ENCODE measurements at places on chromosomes 1 and 21.

GRCh38 chr1:28509705-28510272 lies 3.9 kb downstream of the RCC1 start:
- DNase-seq, result no peak

- DNase-seq, result no peak
Measured at GRCh38 chr1:158274797-158275196, 14.9 kb upstream of the CD1C start.

GRCh38 chr1:159826441-159827101 lies at the start of gene SLAMF8:
Gene SLAMF8, plus strand, starts transcription at chr1:159826873. Its CDS starts 26 bp downstream, at chr1:159826899.
- DNase-seq, result peak; percentile 68

DNA sequence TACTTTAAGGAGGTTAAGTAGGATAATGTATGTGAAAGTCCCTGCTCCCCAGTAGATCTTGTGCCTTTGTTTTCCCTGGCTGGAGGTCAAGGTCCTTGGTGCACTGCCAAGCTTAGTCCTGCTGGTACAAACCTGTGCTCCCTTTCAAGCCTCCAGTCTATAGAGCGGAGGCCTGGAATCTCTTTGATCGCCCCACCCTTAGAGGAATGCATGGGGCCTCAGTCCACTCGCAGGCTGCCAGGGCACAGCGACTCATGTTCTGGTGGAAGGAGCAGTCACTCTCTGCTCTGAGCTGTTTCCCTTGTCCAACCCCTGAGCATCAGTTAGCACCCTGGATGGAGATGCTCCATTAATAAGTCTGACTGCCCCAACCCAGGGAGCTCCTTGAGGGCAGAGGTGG lies 121.8 kb downstream of the HMGB4 start:
- no peak for DNase-seq

DNA sequence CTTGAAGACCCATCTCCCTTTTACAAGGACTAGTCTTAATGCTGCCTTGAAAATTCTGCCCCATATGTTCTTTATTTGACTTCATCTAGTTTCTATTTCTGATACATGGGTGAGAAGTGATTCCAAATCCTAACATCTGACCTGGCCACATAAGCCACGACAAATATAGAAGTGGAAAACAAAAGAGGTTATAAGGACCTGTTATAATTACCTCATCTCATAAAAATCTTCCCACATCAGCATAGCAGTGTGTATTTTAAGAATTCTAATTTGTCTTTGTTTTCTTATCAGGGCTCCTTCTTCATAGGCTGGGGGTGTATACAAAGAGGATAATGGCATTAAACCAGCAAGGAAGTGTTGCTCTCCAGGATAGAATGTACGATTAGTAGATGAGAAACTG lies 1007.4 kb downstream of the TTLL7 start:
- no peak for DNase-seq

DNA sequence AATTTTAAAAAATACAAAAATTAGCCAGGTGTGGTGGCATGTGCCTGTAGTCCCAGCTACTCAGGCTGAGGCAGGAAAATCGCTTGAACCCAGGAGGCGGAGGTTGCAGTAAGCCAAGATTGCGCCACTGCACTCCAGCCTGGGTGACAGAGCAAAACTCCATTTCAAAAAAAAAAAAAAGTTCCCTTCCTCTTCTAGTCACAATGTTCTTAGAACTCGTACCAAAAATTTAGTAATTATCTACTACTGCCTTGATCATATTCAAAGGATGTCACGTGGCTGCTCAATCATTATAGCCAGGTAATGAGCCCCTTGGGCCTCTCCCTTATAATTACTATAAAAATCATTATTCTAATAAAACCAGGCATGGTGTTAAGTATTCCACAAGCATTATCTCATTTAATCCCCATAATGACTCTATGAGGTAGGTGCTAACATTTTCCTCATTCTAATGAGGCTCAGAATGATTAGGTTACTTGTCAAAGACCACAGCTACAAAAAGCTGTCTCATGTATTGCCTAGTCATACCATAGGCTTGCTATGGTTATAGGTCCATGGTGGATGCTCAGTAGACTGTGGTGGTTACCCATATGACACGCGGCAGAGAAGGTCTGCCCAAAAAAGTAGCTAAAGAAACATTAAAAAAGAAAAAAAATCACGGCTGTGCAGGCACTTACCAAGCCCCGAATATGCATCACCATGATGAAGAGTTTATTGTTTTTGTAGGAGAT lies 15.5 kb upstream of the PPP1R15B start:
- DNase-seq, result no peak

DNA sequence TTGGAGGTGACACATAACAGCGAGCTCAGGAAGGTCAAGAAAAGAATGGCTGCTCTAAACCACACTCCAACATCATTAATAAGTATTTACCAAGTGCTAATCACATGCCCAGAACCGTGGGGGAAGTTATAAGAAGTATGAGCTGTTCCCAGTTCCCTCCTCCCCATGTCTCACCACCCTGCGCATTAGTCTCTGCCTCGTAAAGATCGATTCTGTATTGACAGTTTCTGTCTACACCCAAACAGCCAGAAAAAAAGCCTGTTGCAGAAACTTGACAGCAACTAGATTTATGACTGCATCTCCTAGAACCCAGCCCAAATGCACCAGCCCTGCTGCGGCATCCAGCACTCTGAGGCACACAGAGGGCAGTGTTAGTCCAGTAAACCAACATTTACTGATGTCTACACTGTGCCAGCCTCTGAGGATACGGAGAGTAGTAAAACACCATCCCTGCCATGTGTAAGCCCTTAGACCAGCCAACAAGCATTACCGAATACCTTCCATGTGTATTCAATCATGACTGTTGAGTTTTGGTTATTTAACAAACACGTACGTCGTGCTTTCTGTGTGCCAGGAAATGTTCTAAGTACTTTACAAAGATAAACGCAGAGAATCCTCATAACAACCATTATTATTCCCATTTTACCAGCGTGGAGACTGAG lies 63.6 kb upstream of the ZBTB40 start:
- DNase-seq, result no peak

DNA sequence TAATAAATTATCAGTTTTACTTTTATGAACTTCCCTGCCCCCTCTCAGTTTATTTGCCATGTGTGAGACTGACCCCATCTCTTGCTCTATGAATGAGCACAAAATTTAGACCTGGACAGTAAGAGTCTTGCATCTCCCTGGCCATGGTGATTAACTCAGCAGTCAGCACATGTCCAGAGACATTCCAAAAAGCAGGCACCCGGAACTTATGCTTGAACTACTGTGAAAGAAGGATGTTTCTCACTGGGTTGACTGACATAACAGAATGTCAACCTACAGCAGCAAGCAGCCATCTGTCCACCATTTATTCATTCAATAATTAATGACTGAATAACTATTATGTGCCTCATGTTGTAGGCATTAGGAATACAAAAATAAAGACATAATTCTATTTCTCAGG lies 11.3 kb upstream of the SEC16B start:
- no peak for DNase-seq

DNA sequence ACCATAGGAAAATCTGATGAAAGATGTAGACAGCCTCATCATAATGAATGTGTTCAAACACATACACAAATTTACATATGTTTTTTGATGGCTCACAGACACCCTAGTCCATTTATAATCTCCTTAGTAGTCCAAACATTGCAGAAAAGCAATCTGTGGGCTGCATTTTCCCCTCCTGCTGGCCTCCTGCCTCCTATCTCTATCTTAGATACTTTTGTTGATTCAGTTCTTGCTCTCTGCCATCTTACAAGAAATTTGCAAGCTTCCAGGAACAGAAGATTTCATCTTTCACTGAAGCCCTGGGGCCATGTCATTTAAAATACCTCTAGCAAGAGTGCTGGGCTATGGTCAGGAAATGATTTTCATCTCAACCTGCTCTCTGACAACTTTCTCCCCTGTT lies 50.6 kb downstream of the DUSP10 start:
- DNase-seq, result no peak

DNA sequence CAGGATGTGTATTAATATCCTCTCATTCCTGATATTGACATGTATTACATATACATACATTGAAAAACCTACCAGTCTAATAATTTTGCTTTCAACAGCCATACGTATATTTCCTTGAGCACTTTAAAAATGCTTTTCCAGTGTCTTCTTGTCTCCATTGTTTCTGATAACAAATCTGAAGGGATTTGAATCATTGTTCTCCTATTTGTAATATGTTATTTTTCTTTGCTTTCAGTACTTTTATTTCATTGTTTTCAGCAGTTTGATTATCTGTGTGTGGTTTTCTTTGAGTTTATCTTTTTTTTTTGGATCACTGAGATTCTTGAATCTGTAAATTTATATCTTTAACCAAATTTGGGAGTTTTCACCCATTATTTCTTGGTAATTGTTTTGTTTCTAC lies 65.3 kb downstream of the RABGAP1L start:
- no peak for DNase-seq

GRCh38 chr1:153608742-153609584 lies 4.0 kb downstream of the S100A16 start:
- peak; percentile 82 for DNase-seq

DNA sequence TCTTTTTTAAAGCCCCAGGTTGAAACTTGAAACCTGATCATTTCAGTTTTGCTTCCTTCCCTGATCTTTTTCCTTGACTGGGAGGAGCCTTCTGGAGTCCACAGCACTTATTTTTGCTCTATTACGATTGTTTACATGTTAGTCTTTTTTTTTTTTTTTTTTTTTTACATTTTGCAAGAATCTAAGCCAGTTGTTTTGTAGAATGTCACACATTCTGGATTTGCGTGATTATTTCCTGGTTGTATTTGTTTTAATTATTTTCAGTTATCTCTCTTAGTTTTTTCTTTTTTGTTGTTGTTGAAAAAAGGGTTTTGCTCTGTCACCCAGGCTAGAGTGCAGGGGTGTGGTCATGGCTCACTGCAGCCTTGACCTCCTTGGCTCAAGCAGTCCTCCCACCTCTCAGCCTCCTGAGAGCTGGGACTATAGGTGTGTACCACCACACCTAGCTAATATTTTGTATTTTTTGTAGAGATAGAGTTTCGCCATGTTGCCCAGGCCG lies 32.8 kb downstream of the OSBPL9 start:
- DNase-seq, result no peak

DNA sequence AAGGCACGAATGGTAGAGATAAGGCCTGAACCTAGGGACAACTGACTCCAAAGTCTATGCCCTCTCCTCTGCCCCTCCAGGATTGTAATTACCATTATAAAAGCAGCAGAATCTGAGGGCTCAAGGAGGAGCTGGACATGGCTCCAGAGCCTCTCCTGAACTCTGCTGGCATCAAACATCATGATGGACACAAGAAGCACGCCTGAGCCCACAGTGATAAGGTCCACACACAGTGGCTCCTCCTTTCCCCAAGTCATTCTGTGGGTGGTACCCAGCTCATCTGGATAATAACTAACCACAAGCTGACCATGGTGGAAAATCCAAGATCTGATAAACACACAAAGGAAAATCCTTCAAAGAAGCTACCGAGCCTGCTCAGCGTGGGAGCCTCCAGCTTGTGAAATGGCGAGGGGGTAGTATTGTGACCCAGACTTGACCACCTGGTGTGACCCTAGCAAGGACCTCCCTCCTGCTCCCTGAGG lies 85.2 kb downstream of the HIVEP3 start:
- no peak for DNase-seq

DNA sequence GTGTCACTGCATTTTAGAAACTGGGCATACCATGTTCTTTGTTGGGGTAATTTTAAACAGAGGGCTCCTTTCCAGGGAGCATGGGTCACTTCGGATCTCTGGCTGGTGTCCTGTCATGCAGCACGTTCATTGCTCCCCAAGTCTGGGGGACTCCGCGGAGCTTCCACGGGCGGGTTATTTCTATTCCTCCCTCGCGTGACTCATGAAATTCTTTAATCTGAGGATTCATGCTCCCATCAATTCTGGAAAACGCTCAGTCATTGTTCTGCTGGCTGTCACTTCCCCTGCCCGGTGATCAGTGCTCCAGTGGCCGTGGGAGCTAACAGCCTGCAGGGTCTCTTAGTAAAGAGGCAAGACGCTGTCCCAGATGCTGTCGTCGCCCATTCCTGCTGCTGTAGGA lies 28.1 kb downstream of the CFAP74 start:
- no peak for DNase-seq

DNA sequence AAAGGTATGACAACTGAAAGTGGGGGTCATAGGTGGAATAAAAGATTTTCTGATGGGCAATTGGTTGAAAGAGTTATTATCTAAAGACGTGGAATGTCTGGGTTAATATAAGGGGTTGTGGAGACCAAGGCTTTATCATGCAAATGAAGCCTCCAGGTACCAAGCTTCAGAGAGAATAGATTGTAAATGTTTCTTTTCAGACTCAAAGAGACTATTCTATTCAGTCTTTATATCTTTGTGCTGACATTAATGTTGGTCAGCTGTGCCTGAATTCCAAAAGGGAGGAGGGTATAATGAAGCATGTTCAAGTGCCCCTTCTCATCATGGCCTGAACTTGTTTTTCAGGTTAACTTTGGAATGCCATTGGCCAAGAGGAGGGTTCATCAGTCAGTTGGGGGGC lies 145.3 kb downstream of the SETD4 start:
- no peak for DNase-seq

- DNase-seq, result no peak
Measured at GRCh38 chr1:183155939-183156338, 30.1 kb upstream of the LAMC2 start.

GRCh38 chr1:33686551-33686950 lies 177.3 kb upstream of the HMGB4 start:
- DNase-seq, result no peak

DNA sequence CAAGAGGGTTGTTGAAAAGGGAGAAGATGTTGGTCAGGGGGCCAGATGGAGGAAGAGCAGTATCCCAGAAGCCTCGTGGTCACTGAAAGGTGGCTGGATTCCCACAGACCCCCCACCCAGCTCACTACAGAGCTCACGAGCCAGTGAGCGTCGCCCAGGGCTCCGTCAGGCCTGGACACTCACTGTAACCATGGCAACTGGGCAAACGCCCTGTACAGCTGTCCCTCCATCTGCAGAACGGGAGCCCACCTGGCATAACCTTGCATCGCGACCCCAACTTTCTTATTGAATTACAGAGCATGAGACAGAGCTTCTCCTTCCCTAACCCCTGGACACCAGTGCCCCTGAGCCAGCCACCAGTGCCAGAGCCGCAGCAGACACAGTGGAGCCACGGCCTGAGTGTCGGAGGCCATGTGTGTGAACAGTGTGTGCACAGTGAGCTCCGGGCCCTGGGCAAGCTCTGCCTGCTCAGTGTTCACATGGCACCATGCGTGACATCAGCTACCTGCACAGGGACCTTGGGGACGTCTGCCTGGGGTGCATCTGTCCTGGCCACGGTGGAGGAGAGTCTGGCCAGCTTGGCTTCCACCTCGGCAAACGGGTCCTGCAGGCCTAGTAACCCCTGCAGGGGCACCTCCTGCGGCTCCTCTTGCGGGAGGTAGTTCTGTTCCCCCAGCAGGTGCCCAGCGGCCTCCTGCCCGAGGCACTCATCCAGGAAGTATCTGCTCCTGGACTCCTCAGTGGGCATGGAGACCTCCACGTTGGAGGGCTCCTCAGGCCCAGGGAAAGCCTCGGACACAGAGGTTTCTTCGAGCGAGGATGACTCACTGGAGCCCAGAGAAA lies 25.9 kb upstream of the DDOST start:
- DNase-seq, result no peak

DNA sequence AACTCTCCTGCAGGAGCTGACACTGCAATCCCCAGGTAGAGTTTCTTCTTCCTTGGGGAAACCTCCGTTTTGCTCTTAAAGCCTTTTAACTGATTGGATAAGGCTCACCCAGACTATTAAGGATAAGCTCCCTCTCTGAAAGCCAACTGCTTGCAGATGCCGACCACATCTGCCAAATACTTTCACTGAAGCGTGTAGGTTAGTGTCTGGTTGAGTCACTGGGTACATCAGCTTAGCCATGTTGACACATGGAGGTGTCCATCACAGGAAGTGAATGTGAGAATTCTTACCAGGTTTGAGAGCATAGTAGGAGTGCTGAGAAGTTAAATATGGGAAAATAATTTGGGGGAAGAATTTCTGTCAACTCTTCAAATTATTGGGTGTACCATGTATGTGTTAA lies 202.0 kb downstream of the AJAP1 start:
- DNase-seq, result no peak
